ENCODE measurements at places on chromosomes 5 and 9. TPM values are rescaled to one million over a fixed set of nuclear protein-coding genes. Genes with fewer than 3 reads are reported as not detected.

DNA sequence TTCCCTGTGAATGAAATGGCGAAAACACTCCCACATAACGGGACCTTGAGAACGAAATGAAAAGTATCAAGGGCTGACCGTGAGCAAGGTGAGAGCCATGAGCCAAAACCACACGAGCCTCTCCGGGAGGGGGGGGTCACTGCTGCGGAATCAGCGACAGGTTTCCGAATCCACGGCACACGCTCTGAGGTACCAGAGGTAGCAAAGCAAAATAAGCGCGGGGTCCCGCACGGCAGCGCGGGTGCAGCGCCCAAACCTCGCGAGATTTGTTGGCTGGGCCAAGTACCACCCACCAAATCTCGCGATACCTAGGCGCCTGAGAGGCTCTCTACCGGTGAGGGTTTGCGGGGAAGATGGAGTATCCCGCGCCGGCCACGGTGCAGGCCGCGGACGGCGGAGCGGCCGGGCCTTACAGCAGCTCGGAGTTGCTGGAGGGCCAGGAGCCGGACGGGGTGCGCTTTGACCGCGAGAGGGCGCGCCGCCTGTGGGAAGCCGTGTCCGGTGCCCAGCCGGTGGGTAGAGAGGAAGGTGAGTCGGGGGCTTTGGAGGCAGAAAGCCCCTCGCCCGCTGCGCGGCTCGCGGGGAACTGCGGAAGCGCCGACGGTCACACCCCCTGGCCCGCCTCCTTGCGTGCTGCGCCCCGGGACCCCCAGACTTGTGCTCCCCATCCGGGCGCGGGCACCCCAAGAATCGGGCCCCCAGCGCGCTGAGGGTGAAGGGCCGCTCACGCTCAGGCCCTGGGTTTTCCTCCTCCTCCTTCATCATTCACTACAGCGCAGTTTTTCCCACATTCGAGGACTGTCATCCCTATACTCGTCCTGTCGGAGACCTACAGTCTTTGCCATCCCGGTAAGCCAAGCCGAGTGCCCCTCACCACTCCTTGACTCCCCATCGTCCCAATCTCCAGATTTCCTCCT lies at the start of gene ZNF346:
Gene ZNF346, plus strand, starts transcription at position 311 of the 917 bp plus-strand sequence. Its CDS starts 43 bp downstream, at position 354.
- peak within 1 kb of the TSS; percentile 62 for H3K27ac ChIP-seq
- H3K36me3 ChIP-seq: peaks cover 11% of the 10 kb centered on the region
- H3K27me3 ChIP-seq: no peaks in the 10 kb centered on the region

DNA sequence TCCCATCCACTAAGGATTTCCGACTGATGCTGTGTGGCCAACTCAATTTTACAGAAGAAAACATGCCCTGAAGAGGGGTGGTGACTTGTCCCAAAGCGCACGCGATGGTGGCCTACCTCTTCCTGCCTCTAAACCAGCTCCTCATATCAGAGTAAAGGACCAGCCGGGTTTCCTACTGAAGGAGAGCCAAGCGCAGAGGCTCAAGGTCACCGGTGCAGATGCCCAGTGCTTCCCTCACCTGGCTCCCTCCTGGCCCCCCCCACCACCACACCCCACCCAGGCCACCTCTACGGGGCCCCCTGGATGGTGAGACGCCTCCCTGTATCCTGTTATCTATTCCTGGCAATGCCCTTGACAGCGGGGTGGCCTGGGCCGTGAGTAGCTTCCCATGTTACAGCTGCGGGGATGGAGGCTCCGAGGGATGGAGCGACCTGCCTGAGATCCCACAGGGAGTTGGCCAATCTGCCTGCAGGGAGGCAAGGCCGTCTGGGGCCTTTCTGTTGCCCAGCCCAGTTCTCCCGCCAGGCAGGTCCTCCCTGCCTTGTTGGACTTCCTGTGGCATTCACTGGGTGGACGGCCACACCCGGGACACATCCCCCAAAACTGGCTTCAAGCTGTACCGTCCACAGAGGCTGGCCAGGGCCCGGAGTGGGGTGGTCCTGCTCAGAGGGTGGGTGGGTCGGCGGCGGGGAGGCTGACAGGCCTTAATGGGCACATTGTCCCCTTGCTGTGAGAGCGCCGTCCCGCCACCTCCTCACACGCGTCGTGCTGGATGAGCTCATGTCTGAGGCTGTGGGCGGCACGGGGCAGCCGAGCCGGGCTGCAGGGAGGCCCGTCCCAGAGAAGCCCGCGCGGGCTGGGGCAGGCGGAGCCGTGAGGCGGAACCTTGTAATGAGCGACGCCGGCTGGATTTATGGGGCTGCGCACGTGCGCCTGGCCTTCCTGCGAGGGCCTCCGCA lies 72.5 kb downstream of the MACROH2A1 start:
- DNase-seq: no peak
- no peak overlapping the region for H3K4me3 ChIP-seq
- no peaks in the 10 kb centered on the region for H3K36me3 ChIP-seq
- no peaks in the 10 kb centered on the region for H3K27me3 ChIP-seq
- H3K27ac ChIP-seq: no peak overlapping the region

DNA sequence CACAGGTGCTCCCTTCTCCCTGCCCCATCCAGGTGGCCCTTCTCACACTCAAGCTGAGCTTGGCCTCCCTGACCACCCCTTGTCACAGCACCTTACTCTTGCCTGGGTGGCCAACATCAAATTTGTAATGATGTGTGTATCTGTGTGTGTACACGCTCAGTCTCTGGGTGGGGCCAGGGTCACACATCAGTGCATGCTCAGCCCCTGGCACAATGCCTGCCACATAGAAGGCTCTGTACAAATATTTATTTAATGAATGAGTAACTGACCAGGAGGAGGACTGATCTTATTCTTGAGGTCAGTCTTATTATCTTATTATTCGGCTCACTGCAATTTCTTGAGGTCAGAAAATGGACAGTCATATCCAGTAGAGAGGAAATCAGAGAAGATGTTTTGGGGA lies 41.3 kb upstream of the HAND1 start:
- no peak overlapping the region for H3K27ac ChIP-seq
- peaks cover 10% of the 10 kb centered on the region for H3K27me3 ChIP-seq
- no peaks in the 10 kb centered on the region for H3K36me3 ChIP-seq
- peaks cover 15% of the 10 kb centered on the region for H3K4me1 ChIP-seq

GRCh38 chr5:83179966-83180365 lies 102.6 kb downstream of the XRCC4 start:
- H3K4me1 ChIP-seq: peaks cover 13% of the 10 kb centered on the region
- H3K4me3 ChIP-seq: no peak overlapping the region
- H3K36me3 ChIP-seq: no peaks in the 10 kb centered on the region
- no peak for DNase-seq

DNA sequence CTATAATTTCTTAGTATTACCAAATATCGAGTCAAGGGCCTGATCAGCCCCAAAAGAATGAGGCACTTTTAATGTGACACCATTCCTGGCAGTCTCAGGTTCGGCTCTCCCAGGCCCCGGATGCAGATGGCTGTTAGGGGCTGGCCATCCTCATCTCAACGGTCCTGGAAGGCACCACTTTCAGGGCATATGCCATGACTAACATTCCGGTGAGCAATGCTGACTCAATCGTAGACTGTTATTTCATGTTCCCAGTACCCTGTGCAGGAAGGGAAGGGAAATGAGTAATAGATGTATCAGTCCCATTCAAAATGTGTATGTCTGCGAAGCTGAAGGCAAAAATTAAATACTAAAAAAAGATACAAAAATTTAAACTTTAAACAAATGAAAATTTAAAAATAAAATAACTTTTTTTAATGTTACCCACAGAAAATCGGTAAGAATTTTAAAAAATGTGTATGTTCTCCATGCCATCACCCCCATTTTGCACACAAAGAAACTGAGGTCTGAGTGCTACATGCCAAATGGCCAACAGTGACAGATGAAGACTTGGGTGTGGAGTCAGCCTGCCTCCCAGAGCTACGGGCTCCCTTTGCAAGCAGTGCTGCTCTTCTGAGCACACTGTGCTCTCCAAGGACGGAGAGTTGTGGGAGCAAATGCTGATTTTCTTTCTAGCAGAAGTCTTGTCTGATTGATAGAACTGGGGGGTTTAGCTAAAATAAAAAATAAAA lies 79.0 kb downstream of the GLDC start:
- H3K4me3 ChIP-seq: no peak overlapping the region
- H3K27me3 ChIP-seq: no peaks in the 10 kb centered on the region
- DNase-seq: peak; percentile 20

GRCh38 chr9:130824643-130825350 lies 10.3 kb upstream of the ABL1 start:
- H3K27ac ChIP-seq: peak overlapping the region; percentile 5
- peaks cover 29% of the 10 kb centered on the region for H3K4me1 ChIP-seq
- H3K36me3 ChIP-seq: no peaks in the 10 kb centered on the region
- peak; percentile 95 for DNase-seq

DNA sequence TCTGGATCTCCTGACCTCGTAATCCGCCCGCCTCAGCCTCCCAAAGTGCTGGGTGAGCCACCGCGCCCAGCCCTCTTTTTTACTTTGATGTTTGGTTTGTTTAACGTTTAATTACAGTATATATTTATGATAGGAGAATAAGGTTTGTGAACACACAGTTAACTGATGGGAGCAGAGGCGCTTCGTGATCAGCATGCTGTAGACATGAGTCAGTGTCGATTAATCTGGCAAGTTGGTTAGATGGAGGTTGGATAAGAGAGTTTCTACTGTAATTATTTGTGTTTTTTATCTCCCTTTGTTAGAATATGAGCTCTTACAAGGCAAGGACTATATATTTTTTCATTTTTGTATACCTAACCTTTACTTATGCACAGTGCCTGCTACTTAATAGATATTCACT lies 14.3 kb downstream of the ATG10 start:
- H3K27ac ChIP-seq: no peak overlapping the region
- no peak for DNase-seq
- no peaks in the 10 kb centered on the region for H3K27me3 ChIP-seq
- H3K4me1 ChIP-seq: no peaks in the 10 kb centered on the region

DNA sequence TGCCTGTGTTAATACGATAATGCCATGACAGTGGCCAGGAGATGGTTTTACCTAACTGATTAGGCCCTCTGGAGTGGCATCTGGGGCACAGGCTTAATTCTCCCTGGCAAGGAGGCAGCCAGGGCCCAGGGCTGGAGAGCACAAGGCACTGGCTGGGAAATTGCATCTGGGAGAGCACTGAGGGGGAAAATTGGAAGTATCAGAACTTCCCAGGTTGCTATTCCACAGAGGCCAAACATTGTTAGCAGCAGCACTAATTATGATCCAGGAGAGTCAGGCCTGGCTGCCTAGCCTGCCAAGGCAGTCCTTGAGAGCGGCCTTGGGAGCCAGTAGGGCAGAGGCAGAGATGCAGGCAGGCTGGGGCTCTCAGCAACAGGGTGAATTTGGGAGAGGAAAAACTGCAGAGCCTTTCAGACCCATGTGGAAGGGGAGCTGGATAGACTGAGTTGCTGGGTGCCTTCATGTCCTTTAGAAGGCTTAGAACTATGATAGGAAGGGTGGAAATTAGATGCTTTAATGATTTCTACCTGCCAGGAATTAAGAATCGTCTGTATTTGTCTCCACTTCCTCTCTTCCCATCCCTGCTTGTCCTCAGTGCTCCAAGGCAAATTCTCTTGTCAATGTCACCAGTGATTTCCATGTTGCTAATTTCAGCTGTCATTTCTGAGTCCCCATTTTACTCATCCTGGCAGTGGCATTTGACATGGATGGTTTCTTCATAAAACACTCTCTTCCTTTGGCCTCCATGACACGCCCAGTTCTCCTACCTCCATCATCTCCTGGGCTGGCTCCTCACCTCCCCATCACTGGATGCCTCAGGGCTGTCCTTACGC lies 56.1 kb upstream of the HSPA9 start:
- no peak overlapping the region for H3K4me3 ChIP-seq
- H3K27me3 ChIP-seq: no peaks in the 10 kb centered on the region
- no peak for DNase-seq
- peaks cover 4% of the 10 kb centered on the region for H3K4me1 ChIP-seq
- H3K36me3 ChIP-seq: no peaks in the 10 kb centered on the region
- no peak overlapping the region for H3K27ac ChIP-seq

DNA sequence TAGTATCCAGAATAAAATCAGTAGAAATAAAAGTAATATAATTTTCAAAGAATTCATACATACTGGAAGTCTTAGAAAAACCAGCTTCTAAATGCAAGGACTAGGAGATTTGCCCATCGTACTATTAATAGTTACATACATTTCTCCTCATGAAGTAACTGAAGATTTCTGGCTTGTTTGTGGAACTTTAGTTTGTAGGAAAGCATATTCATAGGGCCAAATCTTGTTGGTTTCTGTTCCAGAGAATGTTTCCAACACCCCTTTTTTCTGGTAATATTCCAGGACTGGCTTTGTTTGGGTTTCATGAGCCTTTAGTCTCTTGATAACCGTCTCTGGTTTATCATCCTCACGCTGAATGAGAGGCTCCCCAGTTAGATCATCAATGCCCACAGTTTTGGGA lies 66.3 kb upstream of the TJP2 start:
- DNase-seq: no peak
- H3K4me1 ChIP-seq: no peaks in the 10 kb centered on the region
- no peak overlapping the region for H3K4me3 ChIP-seq

DNA sequence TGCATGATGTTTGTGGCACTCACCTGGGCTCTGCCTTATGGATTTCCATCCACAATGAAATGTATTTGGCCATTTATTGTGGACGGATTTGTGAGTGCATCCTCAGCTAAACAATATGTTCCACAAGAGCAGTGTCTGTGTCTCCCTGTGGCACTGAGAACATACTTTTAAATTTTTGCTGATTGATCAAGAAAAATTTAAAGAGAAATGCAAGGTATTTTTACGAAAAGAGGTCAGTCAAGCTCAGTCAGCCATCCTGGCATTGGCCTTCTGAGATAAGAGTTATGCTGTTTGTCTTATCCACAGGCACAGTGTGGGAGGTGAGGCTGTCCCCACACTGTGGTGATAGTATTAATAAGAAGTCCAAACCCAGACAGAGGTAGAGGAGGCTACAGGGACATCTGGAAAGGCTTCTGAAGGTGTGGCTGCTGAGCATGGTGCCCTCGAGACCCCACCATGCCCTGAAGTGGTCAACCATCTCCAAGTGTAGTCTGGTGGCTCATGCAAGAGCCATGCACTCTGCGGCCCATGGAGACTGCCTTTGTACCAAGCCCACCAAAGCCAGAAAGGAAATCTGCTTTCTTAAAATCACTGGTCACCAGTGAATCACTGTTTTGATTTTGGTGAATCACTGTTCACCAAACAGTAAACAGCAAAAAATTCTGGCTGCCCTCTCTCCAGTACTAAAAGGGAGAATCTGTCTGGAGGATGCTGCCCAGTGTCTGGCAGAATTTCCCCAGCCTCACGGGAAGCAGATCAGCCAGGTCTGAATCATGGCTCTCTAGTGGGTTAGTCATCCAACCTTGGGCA lies 28.8 kb downstream of the SPOCK1 start:
- H3K4me1 ChIP-seq: no peaks in the 10 kb centered on the region
- H3K27me3 ChIP-seq: no peaks in the 10 kb centered on the region
- no peak for DNase-seq
- no peak overlapping the region for H3K27ac ChIP-seq
- no peak overlapping the region for H3K4me3 ChIP-seq

- H3K36me3 ChIP-seq: no peaks in the 10 kb centered on the region
- no peak overlapping the region for H3K4me3 ChIP-seq
- H3K4me1 ChIP-seq: no peaks in the 10 kb centered on the region
These were observed 6.1 kb upstream of the NRG2 start for GRCh38 chr5:140049205-140049604.

The EPB41L4B gene
- 1.7 TPM for total RNA-seq

The TNFSF8 gene
- total RNA-seq: not detected

The SKIC3 gene
- 71.6 TPM for total RNA-seq

The SEMA6A gene
- total RNA-seq: 53.5 TPM

The ZNF462 gene
- total RNA-seq: 27.4 TPM

Measured in SJCRH30 (cell line).